ENCODE measurements at places on chromosomes 11 and 22.
A peak's percentile ranks its signal among the peaks of the same experiment; 100 is the strongest.

- no peak for DNase-seq
Measured at GRCh38 chr11:124629961-124630360, 7.3 kb downstream of the TBRG1 start.

DNA sequence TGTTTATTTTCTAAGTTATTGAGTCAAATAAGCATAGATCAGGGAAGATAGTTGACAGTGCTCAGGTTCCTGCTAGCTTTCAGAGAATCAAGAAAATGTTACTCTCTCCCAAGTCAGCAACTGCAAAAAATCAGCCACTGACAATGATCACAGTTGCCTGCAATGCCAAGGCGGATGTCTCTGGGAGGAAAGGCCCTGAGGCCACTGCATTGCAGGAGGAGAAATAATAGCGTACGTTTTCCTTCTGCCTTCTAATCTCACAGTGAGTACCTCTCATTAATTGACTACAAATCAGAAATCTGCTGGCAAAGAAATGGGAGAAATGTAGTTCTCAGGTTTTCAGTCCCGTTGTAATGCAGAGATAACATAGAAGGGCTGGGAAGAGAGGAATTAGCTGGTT is 54.0 kb upstream of the SPON1 start:
- DNase-seq: no peak

GRCh38 chr22:46069521-46070214 is 80.7 kb upstream of the PPARA start:
- peak; percentile 55 for DNase-seq

- DNase-seq: no peak
Measured at GRCh38 chr22:38715176-38715764, 9.5 kb downstream of the GTPBP1 start.

DNA sequence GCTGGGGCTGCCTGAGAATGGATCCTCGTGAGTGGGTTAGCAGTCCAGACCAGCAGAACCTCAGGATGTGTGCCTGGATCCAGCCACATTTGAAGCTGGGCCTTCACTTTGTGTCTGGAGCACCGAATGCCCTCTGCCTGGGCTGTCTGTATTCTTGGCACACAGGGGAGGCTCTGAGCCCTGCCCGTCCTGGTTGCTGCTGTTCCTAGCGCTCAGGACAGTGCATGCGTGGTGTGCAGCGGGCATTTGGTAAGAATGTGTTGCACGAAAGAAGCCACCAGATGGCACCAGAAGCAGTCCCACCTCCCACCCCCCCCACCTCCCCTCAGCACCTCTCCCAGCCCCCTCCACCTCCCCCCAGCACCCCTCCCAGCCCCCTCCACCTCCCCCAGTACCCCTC is 4.1 kb upstream of the MAPK11 start:
- DNase-seq: no peak

GRCh38 chr11:120973501-120973900 is 50.4 kb upstream of the TBCEL start:
- DNase-seq: no peak
